ENCODE measurements at places on chromosomes 5 and 9.

- DNase-seq: no peak
These were observed 29.9 kb downstream of the CSF2 start for GRCh38 chr5:132103332-132103951.

- DNase-seq: no peak
These were observed 7.8 kb downstream of the LCN10 start for GRCh38 chr9:136734837-136735496.

DNA sequence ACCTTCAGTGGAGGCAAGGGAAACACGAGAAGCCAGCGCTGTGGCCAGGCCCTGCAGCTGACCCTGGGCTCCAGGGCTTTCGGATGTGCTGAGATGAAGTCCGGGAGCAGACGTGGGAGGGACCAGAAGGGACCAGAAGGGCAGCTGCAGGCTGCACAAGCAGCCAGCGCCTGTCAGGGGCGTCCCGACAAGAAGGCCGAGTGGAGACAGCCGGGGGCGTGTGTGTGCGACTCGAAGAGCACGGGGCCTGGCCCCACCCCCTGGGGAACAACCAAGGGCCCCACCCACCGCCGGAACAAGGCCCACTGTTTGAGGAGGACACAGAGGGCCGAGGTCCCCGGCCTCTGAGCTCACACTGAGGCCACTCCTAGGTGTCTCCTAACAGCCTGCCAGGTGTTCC is 31.4 kb downstream of the SLC12A7 start:
- no peak for DNase-seq

- no peak for DNase-seq
These were observed 114.5 kb upstream of the NR5A1 start for GRCh38 chr9:124621371-124622328.

DNA sequence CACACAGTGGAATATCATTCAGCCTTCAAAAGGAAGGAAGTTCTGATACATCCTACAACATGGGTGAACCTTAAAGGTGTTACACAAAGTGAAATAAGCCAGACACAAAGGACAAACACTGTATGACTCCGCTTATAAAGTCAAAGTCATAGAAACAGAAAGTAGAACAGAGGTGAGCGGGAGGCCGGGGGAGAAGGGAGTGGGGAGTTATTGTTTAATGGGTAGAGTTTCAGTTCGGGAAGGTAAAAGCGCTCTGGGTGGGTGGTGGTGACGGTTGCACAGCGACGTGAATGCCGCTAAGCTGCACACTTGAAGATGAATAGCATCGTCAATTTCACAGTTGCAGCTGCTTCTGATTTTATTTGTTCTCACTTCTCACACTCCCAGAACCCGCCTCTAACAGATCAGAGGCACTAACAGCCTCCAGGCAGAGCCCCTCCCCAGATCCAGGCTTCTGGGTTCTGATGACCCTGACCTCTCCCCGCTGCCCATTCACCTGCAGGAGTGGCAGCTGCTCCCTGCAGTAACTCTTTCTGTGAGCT is 34.1 kb downstream of the BNIP1 start:
- no peak for DNase-seq

Measured in HAP-1 (cell line).